Vein endothelial cell (primary cell): ENCODE measurements at places on chromosomes 12 and 14. TPM values are rescaled to one million over a fixed set of nuclear protein-coding genes. Genes with fewer than 3 reads are reported as not detected.

REM2 gene
- total RNA-seq: not detected in 2 replicates

SERPINA10 gene
- total RNA-seq: not detected in 2 replicates

LRRK2 gene
- total RNA-seq: 0.33 and 2.0 TPM in 2 replicates

CLBA1 gene
- 6.5 and 10.2 TPM in 2 replicates for total RNA-seq

GRIP1 gene
- under 0.01 and 0.10 TPM in 2 replicates for total RNA-seq

METTL25 gene
- 12.9 and 15.7 TPM in 2 replicates for total RNA-seq

CCDC175 gene
- total RNA-seq: not detected in 2 replicates

TPPP2 gene
- total RNA-seq: not detected in 2 replicates

REC8 gene
- 1.3 and 4.1 TPM in 2 replicates for total RNA-seq

KCNC2 gene
- total RNA-seq: not detected in 2 replicates

KITLG gene
- total RNA-seq: 11.1 and 39.6 TPM in 2 replicates

OS9 gene
- 182 and 199 TPM in 2 replicates for total RNA-seq

HOXC12 gene
- not detected in 2 replicates for total RNA-seq

STYK1 gene
- 12.3 and 14.7 TPM in 2 replicates for total RNA-seq

PLXNC1 gene
- under 0.01 and 0.33 TPM in 2 replicates for total RNA-seq

KRT82 gene
- total RNA-seq: not detected in 2 replicates

NXPH4 gene
- total RNA-seq: 0.19 TPM in 1 of 2 replicates, not detected in the other

LALBA gene
- not detected in 2 replicates for total RNA-seq

GUCY2C gene
- total RNA-seq: not detected in 2 replicates

OGFOD2 gene
- 12.6 and 13.1 TPM in 2 replicates for total RNA-seq

ERGIC2 gene
- total RNA-seq: 37.6 and 49.2 TPM in 2 replicates

PTPN21 gene
- total RNA-seq: 9.5 and 9.6 TPM in 2 replicates

CHGA gene
- total RNA-seq: not detected in 2 replicates

SPTB gene
- total RNA-seq: 0.10 TPM in 1 of 2 replicates, not detected in the other

AHSA1 gene
- total RNA-seq: 76.1 and 107 TPM in 2 replicates

TAS2R19 gene
- total RNA-seq: 5.5 and 6.5 TPM in 2 replicates

LRP6 gene
- total RNA-seq: 39.5 and 63.4 TPM in 2 replicates
